Activated T-cell treated with anti-CD3 and anti-CD28 coated beads, Interleukin-2, amount 50 U/mL, for 72 hours (primary cell): ENCODE measurements at places on chromosomes 7 and 10.
A peak's percentile ranks its signal among the peaks of the same experiment; 100 is the strongest.

DNA sequence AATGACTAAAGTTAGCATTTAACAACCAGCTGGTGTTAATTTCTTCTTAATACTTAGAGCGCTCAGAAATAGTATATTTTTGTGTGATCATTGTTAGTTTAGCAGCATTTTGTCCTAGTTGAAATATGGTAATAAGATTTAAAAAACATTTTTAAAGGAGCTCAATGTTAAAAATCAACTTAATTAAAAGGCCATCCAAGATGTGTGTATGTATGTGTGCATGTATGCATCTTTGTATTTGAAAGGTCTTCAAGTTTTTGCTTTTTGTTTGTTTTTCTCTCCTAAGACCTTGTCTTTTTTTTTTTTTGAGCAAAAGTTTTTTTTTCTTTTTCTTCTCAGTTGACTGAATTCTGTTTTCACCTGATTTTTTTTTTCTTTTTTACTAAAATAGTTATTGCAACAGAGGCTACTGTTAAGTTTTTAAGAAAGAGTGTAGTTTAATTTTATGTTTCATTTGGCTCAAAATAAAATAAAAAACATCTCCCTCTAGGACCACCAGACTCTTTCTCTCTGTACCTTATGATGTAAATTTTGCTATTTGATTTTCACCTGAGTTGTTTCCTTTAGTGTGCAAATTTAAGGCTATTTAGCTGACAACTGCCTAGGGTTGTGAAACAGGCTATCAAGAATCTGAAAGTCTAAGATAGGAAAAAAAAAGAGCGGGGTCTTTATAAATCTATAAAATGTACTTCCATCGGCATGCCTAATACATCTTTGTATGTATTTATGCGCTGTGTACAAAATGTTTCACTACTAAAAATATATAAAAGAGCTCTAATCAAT is 76.4 kb upstream of the C1GALT1 start:
- DNase-seq = no peak

- DNase-seq = no peak
Measured at GRCh38 chr10:130053561-130053960, 57.1 kb downstream of the C10orf143 start.

GRCh38 chr10:109976681-109977080 is 31.1 kb upstream of the ADD3 start:
- no peak for DNase-seq

GRCh38 chr10:5297466-5297865 is 67.3 kb upstream of the UCN3 start:
- peak; percentile 42 for DNase-seq

- no peak for DNase-seq
Measured at GRCh38 chr7:8823486-8823885, 390.1 kb downstream of the NXPH1 start.

DNA sequence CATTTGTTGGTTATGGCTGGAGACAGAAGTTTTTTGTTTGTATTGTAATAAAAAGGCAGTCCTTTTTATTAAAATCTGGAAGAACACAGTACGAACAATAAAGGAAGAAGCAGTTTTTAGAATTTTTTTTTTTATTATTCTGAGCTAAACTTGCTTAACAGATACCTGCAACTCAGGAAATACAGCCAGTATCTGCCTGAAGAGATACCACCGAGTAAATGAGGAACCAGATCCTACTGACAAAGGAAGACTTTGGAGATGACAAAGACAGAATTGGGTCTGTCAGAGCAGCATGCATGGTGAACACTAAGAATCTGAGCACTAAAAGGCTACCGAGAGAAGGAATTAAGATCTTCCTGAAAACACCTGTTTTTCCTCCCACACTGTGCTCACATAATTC is 1335.9 kb upstream of the SORCS1 start:
- no peak for DNase-seq

DNA sequence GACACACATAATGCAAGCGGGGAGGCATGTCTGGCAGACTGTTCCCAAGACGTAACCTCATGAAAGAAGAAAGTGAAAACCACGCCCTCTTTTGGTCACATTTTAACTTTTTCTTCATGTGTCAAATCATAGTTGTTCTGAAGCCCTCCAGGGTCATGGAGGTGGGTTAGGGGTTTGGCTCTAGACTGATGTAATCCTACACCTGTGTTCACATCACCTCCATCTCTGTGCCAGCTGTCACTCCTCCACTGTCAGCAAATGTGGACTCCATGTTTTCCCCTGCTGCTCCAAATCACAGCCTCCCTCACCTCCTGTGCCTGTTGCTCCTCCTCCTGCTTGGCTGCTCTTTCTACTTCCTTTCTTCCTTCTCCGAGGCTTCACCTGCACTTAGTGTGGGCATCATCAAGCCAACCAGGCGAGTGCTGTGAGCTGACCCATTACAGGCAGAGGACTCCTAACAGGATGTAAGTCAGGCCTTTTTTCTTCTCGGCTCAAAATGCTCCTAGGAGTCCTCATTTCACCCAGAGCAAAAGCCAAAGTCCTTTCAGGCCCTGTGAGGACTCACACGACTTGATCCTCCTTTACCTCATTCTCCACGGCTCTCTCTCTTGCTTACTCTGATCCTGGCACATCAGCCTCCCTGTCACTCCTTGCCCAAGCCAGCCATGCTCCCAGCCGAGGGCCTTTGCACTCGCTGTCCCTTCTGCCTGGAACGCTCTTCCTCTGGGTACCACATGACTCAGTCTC is 66.4 kb upstream of the IFRD1 start:
- peak; percentile 7 for DNase-seq

DNA sequence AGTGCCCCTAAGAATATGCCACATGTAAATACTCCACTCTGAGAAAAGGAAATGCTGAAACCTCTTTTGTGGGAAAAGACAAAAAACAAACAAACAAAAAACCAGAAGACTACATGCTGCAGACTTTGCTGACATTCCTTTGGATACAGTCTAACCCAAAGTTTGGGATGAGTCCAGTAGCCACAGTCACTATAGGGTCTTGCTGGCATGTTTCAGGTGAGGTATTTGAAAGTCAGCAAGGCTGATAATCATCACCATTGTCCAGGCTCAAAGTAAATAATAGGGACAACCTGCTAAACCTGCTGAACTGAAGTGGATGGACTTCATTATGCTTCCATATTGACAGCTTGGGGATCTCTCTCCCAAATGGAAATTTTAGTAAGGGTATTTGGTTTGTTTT is 1087.0 kb upstream of the LRRTM3 start:
- DNase-seq = no peak

DNA sequence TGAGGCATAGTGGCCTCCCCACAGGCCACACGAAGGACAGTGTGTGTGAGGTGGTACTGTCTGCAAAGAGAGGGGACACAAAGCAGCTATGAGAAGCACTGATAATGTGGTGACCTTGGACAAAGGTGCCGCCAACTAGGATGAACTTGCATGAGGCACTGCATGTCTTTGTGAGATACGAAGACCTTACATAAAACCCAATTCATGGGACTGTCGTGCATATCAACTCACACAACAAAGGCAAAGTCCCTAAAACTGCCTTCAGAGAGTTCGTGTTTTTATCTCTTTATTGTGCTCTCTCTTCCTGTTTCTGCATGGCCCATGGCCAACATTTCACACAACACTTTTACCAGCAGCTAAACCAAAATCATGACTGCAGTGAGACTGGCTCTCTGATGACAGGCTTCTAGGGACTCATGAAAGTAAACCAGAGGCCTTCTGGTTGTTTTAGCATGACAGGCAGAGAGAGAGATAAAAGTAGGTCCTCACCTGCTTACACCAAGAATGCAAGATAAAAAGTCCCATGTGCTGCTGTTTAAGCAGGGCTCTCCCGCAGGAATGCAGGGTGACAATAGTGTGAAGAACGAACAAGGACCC is 347.8 kb downstream of the ELMO1 start:
- no peak for DNase-seq

DNA sequence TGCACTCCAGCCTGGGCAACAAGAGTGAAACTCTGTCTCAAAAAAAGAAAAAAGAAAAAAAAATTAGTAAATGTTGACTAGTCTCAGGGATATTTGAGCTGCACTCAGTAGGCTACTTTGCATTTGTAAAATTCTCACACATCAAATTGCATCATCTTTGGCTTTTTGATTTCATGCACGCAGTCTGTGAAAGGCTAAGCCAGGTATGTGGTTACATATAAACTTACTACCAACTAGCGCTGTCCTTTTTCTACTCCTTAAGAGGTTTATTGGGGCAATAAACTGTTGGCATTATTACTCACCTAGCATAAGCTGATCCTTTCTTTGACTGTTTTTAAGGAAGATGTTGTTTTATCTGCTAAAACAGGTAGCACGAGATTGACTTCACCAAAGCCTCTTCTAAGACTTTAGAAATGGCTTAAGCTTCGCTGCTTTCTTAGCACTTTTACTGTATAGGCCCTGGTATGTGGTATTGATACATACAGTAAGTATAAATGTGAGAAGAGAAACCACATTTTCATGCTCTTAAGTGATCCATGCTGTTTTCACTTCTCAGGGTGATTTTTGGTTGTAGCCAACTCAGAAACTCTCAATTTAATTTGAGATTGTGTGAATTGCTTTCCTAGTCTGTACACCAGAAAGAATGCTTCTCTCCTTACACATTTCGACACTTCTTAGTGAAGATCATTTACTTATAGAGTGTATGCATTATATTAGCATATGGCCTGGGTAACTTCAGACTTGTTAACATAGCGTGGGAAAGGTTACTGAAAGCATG is 323.9 kb downstream of the AUTS2 start:
- DNase-seq = no peak

DNA sequence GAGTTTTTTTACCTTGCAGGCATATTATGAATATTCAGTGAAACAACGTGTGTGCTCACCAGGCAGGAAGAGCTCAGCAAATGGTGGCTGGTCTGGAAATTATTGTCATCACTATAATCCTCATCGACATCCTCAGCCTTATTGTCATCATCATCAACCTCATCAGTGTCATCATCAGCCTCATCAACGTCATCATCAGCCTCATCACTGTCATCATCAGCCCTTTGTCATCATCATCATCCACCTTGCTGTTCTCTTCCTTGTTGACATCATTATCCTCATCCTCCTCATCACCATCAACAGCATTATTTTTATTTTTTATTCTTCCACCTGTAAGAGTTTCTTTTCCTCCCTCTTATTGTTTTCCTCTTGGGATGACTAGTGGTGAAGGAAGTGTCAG is 142.3 kb upstream of the GPR26 start:
- no peak for DNase-seq

DNA sequence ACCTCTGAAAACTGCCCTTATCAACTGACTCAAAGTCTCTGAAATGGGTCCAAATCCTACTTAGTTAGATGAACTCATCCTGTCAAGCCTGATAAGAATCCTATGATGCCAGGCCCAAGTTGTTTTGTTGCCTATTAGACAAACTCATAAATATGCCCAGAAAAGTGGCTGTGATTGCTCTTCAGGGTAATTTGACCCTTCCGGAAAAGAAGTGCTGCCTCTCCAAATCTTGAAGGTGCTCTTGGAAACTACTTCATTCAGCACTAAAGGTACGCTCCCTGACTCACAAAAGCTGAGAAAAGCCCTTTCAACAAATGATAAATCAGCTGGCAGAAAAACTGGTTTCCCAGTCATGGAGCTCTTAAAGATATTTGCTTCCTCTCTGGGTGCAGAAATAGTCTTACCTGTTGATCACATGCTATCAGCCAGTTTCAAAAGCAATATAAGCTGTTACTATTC is 6.7 kb downstream of the IFIT5 start:
- no peak for DNase-seq
